Thoracic aorta (tissue), 2 donors: ENCODE measurements at places on chromosomes 2 and 18.

DNA sequence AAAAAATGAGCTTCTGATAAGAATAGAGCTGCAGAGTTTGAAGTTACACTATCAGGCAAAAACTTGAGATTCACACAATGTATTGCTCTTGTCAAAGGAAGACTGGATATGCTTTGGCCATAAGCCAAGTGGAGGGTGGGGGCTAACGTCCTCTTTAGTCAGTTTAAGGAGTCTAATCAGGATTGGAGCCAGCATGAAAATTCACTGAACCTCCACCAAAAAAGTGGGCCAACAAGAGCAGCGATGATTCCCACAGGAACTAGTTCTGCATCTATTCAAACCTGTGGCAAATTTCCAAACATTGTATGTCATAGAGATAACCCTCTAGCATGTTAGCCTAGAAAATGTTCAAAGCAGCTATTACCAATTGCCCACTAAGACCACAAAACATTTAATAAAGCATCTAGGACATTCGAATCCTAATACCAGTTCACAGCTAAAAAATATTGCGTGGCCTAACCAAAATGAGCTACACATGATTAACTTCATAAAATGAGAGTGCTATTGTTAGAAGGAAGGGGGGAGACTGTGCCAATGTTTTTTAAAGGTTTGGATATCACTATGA lies 43.5 kb upstream of the TMEM247 start:
- DNase-seq: no peak

- no peak for DNase-seq
These were observed 1365.5 kb upstream of the CELF4 start for GRCh38 chr18:38930881-38931753.

DNA sequence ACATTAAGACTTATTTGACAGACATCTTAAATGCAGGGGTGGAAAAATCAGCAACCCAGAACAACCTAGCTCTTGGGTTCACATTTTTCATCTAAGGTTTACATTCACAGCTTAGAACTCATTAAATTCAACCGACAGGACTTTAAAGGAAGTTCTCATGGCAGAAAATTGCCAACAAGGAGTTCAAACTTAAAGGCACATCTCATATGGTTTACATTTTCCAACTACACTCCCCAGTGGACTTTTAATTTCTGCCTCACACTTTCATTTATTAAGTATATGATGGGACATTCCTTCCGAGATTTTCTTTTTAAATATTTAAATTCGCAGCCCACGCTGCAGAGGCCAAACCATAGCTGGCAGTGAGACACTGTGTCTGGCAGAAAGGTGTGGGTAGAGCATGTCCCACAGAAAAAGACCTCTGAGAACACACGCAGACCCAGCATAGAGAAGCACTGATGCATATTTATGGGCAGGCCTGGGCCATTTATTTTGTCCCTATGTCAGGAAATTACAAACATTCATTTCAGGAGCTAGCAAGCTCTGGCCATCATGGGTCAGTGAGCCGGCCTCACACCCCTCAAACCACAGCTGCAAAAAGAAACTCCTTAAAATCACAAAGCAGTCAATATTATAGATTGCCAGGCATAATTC lies 46.3 kb downstream of the STK39 start:
- DNase-seq: no peak

DNA sequence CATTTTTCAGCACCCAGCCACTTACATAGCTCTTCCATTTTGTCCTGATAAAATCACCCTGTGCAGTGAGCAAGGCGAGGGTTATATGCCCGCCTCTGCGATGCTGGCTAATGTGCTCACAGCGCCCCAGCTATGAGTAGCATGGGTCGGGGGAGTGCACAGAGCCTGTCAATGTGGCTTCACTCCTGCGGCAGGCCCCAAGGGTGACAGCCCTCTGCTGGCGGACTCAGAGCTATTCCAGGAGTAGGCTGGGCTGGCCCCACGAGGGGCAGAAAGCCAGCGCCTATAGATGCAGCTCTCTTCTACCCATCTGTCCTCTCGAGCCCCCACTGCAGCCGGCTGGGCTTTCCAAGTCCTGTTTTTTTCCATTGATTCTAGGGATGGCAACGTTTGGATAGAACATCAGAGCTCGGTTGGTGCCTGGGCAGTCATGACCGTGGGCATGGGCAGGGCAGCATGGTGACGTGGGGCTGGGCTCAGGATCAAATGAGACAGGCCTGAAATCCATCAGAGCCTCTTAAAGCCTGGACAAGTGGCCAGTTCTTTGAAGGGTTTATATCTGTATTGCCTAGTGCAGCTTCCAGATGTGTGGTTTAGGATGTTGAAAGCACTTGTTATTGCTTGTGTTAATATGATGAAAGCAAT lies 134.7 kb downstream of the MCFD2 start:
- no peak for DNase-seq

DNA sequence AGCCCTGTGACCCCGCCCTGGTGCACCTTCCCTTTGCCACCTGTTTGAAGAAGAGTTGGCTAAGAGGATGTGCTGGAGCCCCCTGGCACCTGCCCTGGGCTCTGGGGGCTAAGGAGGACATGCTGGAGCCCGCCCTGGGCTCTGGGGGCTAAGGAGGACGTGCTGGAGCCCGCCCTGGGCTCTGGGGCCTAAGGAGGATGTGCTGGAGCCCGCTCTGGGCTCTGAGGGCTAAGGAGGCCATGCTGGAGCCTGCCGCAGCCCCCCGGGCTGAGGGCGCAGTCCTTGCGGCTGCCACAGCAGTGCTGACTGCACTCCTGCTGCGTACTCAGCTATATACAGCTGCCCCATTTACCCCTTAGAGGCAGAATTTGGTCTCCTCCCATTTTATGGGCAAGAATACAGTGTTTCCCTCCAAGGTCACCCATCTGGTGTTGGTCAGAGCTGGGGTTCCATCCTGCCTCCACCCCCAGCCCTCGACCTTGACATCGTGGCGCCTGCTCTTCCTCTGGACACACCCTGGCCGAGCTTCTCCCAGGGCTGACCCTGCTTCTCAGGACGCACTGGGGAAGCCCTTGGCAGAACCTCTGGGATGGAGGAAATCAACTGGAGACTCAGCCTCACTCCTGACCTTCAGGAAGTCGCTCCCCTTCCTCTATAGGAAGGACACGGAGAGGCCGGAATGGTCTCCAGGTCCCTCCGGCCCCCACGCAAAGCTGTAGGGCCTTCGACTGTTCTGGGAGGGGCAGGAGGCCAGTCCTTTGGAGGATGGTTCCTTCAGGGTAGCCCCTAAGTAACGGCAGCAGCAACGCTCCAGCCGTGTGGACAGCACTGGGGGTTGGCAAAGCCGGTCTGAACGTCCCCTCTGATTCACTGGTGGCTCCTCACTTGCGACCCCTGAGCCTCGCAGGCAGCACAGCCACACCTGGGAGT lies 65.0 kb upstream of the HPCAL1 start:
- DNase-seq: no peak

GRCh38 chr2:150282357-150282756 lies 205.1 kb downstream of the RND3 start:
- DNase-seq: no peak

- DNase-seq: no peak
These were observed 58.4 kb upstream of the EML4 start for GRCh38 chr2:42110641-42111322.

- no peak for DNase-seq
These were observed 22.0 kb downstream of the RBM43 start for GRCh38 chr2:151239624-151240023.

DNA sequence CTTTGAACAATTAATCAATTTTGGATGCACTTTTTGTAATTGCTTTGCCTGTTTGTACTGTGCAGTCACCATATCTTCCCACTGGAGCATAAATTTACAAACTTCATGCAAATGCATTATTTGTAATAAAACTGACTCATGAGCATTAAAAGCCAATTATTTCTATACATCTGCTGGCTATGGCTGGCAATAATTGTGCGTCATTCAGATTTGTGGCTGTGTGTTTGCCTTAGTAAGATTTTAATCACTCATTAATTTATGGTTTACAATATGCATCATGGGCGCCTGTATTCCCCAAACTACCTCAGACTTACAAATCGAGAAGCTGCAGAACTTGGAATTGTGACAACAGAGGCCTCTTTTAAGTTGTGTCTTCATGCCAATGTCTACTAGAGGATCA lies 132.4 kb upstream of the TRIB2 start:
- DNase-seq: no peak

GRCh38 chr2:190456833-190457232 lies 48.7 kb downstream of the MFSD6 start:
- no peak for DNase-seq

DNA sequence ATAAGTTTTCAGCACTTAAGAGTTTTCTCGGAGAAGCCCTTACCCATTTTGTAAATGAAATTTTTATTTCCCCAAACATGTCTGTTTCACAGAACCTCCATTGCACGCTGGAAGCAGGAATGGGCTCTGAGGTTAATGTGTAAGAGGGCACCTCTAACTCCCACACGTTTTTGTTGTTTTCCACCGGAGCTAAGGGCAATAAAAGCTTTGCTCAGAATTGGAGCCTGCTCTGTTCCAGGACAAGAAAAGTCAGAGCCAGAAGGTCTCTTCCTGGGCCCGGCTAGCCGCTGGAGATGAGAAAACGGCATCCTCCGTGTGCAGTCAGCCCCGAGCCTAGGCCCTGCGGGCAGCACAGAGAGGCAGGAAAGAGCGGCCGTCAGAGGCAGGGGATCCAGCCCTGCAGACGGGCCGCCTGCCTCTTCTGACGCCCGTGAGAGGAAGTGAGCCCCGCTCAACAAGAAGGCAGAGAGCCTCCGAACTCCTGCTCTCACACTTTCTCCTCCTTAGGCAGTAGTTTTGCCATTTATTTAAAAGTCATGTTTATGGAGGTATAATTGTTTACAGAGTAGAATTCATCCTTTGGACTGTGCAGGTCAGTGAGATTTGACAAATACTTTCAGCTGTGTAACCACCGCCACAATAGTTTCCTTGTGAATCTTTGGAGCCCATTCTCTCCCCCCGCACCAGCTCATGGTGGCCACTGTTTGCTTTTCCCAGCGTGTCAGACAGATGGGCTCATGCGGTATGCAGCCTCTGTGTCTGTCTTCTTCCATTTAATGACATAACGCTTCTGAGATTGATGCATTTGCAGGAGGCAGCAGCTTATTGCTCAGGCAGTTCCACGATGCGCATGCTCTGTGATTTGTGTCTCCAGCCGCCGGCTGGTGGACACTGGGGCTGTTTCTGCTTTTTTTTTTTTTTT lies 117.3 kb downstream of the GALR1 start:
- no peak for DNase-seq
